ENCODE measurements at places on chromosomes 7 and 10. TPM values are rescaled to one million over a fixed set of nuclear protein-coding genes. Genes with fewer than 3 reads are reported as not detected.

Gene EZH2
- total RNA-seq: 120 TPM

Gene MYPN
- total RNA-seq: not detected

Gene SPDYE16
- total RNA-seq: not detected

GRCh38 chr7:33062023-33062781 lies at the start of gene NT5C3A:
Gene NT5C3A, minus strand, starts transcription at chr7:33062776. Its CDS starts 71 bp downstream, at chr7:33062705.
- peaks cover 31% of the 10 kb centered on the region for H3K4me1 ChIP-seq
- peaks cover 3% of the 10 kb centered on the region for H3K27me3 ChIP-seq
- DNase-seq: no peak
- H3K27ac ChIP-seq: peak within 1 kb of the TSS; percentile 93
- peak within 1 kb of the TSS; percentile 97 for H3K4me3 ChIP-seq

DNA sequence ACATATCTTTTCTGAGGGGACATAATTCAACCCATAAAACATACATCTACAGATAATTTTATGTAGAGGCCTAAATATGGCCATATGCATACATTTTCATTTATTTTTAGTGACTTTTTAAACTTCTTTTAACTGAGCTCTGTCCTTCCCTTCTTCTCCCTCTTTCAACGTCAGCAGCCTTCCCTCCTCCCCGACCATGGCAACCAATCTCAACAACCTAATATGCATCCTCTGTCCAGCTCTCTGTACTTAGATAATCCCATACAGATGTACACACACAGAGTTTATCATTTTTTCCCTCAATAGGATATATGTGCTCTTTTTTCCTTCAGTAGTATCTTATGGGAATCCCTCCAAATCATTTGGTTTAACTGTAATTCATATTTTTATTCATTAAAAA lies 94.3 kb downstream of the CCDC71L start:
- no peak overlapping the region for H3K4me3 ChIP-seq
- no peaks in the 10 kb centered on the region for H3K27me3 ChIP-seq
- H3K4me1 ChIP-seq: peaks cover 4% of the 10 kb centered on the region
- DNase-seq: no peak
- no peak overlapping the region for H3K27ac ChIP-seq
- no peaks in the 10 kb centered on the region for H3K36me3 ChIP-seq

- H3K27me3 ChIP-seq: peaks cover 28% of the 10 kb centered on the region
- DNase-seq: no peak
- no peaks in the 10 kb centered on the region for H3K36me3 ChIP-seq
Measured at GRCh38 chr7:121105262-121105661, 116.8 kb downstream of the CPED1 start.

GRCh38 chr7:139642283-139642682 lies 118.8 kb downstream of the CLEC2L start:
- H3K27ac ChIP-seq: no peak overlapping the region
- H3K4me3 ChIP-seq: no peak overlapping the region
- no peaks in the 10 kb centered on the region for H3K27me3 ChIP-seq
- peak; percentile 63 for DNase-seq

DNA sequence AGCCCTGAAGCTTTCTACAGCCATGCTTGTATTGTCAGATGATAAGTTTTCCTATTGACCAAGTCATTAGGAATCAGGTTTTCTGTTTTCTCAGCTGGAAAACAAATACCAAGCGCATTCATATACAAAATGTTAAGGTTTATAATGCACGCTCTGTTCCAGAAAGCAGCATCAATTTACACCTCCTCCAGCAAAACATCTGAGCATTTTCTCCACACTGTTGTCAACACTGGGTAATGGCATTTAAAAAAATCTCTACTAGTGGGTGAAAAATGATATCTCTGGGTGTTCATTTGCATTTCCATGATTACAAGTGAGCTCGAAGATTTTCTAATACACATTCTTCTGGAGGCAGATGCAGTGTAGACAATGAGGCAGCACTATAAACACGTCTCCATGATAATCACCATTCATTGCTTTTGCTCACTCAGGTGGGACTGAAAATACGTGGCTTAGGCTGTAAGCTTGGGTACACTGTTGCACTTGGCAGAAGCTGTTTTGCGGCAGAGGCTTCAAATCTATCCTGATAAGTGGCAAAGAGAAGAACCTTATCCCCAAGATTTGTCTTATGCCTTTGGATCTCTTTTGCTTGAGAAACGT lies 114.8 kb upstream of the PLPP4 start:
- no peak for DNase-seq
- peaks cover 1% of the 10 kb centered on the region for H3K27me3 ChIP-seq
- no peaks in the 10 kb centered on the region for H3K4me1 ChIP-seq
- no peak overlapping the region for H3K27ac ChIP-seq
- no peaks in the 10 kb centered on the region for H3K36me3 ChIP-seq
- no peak overlapping the region for H3K4me3 ChIP-seq
